ENCODE measurements at places on chromosomes 3 and 15.

GRCh38 chr15:73515527-73515926, 72.6 kb downstream of the REC114 start:
- DNase-seq: no peak

DNA sequence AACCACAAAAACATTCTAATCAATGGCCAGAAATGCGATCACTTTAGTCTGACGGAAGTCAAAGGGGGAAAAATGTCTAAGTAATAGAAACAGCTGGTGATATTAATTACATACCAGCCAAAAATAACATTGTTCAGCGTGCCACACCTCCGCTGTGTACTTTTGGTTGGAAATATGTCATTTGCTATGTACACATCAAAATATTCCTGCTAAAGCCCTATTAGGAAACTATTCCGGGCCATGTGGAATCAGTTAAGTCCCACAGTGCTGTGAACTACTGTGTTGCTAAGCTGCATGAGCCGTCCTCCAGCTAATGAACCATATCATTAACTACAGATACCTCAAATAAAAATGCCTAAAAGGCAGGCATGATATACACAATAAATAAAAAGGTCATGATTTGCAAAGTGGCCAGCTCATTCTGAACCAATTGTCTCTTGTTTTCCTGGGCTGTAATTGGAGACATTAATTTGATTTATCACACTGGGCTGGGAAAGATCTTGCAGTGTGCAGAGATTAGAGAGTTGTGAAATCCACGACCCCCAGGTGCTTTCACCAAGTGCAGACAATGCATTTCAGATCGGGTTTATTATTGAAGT, 200.5 kb upstream of the LRTM1 start:
- no peak for DNase-seq

DNA sequence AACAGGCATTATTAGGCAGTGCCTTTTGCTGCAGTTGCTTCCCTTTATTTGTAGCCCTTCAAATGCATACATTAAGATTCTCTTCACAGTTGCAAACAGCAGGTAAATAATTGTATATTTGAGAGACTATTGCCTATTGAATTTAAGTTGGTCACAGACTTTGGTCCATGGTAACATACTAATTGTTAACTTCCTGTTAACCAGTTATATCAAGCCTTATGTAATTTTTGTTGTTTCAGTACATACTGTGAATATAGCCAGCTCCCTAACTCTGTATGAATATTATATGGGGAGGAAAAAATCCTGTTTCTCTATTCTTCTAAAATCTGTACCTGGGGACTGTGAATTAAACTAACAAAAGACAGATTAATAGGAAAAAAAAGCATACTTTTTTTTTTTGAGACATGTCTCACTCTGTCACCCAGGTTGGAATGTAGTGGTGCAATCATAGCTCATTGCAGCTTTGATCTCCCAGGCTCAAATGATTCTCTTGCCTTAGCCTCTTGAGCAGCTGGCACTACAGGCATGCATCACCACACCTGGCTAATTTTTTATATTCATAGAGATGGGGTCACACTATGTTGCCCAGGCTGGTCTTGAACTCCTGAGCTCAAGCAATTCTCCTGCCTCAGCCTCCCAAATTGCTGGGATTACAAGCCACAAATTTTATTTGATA, 53.2 kb downstream of the CHL1 start:
- no peak for DNase-seq

- DNase-seq: no peak
These were observed 66.4 kb downstream of the DCUN1D1 start for GRCh38 chr3:182913889-182914288.

DNA sequence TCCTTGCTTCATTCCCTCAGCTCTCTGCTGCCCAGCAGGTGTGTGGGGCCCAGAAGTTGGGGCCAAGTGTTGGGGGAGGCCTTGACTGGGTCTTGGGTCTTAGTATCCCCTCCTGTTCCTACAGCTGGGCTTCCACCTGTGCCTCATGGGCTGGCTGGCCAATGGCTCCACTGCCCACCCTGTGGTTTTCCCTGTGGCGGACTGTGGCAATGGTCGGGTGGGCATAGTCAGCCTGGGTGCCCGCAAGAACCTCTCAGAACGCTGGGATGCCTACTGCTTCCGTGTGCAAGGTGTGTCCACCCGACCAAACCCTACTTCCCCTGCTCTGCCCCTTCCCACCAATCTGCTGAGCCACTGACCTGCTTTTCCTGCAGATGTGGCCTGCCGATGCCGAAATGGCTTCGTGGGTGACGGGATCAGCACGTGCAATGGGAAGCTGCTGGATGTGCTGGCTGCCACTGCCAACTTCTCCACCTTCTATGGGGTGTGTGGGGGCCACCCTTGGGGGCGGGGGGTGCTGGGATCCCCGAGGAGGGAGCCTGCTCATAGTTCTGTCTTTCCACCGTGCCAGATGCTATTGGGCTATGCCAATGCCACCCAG, 10.9 kb downstream of the NT5DC2 start:
- no peak for DNase-seq

DNA sequence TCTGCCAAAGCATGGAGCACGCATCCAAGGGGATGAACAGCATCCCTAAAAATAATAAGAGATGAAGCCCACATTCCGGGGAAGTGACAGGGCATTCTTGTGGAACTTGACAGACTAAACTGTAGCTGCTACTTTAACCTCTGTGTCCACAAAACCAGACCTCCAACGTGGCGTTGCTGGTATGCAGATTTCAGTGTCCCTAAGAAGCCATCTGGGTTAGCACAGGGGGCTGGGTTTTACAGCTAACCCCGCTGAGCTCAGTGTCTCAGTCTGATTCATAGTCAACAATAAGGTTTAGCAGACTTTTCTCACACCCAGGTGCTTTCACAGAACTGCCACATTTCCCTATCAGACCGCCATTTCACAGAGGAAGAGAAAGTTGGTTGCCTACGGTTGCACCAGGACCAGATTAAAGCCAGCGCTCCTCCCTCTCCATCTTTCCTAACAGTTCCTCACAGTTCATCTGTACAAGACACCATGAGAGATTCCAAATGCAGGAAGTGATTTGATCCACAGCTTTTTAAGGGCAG, 61.6 kb upstream of the CTDSPL start:
- DNase-seq: no peak

DNA sequence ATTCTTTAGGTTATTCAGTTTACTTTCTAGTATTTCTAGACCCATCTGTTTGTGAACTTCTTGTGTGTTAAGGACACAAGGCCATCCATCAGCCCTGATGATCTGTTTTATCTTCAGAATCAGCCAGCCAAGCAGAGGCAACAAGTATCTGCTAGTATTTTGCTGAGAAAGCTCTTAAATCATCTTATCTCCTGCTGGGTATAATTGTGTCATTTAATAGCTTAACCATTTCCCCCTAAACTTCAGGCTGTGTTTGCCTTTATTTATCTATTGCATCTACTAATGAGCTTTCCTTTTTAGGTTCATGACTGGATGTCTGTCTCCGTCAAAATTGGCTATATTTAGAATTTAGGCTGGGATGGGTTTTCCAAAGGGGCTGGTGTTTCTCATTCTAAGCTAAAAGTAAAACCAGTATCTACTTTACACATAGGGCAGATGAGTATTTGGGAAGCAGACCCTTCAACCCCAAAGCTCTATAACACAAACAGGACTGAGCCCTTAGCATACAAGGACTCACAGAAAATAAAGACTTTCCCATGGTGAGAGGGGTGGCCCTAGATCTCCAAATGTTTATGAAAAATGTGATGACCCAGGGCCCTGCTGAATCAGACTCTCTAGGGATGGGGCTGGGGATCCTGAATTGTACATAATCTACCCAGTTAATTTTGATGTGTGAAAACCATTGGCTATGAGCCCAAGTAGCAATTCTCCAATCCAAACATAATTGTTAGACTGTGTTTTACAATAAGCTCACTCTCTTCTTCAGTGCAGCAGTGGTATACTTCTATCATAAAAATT, 65.3 kb upstream of the PSMD6 start:
- no peak for DNase-seq

GRCh38 chr3:181630853-181631252, 80.9 kb upstream of the SOX2 start:
- DNase-seq: no peak

DNA sequence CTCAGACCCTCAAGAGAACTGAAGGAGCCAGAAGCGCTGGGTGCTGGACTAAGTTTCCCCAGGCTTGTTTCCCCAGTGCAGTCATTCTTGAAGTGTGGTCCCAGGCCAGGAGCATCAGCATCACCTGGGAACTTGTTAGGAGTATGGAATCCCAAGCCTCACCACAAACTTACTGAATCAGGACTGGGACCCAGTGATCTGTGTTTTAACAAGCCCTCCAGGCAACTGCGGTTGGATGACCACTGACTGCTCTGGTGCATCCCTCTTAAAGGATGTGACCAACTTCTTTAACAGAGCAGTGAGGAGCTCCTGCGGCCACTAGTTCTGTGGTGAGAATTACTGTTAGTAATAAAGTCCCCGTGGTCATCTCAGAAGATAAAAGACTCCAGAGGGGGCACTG, 62.4 kb upstream of the DAZL start:
- DNase-seq: no peak

DNA sequence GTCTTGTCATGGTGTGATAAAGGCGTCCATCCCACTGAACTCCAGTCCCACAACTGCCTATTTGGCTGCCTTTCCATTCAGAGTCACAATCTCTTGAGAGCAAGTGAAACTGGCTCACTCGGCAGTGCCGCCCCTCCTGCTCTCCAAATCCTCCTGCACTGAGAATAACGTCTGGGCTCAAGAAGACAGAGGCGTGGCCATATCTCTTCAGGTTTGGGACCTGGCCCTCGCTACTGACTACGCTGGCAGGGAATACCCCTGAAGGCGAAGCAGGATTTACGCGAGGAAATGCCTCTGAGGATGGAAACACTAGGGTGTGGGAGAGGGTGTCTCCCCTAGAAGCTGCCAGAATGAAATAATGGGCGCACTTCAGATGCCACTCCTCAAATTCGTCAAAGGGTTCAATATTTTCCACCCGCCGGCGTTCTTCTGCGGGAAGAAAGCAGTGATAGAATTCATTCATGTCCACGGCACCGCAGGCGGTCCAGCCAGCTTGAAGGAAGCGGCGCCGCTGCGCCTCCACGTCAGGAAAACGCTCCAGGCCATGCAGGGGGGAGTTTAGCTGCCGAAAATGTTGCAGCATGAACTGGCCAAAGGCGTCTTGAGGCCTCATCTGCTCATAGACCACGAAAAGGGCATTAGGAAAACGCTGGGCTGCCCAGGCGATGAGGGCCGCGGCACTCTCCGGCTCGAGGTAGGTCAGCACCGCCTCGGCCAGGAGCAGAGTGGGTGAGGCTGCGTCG, 985 bp downstream of the LCMT2 start:
- peak; percentile 48 for DNase-seq

GRCh38 chr3:168820810-168821415, 725.2 kb upstream of the GOLIM4 start:
- DNase-seq: no peak

GRCh38 chr3:160739079-160739478, 17.0 kb upstream of the PPM1L start:
- DNase-seq: no peak

DNA sequence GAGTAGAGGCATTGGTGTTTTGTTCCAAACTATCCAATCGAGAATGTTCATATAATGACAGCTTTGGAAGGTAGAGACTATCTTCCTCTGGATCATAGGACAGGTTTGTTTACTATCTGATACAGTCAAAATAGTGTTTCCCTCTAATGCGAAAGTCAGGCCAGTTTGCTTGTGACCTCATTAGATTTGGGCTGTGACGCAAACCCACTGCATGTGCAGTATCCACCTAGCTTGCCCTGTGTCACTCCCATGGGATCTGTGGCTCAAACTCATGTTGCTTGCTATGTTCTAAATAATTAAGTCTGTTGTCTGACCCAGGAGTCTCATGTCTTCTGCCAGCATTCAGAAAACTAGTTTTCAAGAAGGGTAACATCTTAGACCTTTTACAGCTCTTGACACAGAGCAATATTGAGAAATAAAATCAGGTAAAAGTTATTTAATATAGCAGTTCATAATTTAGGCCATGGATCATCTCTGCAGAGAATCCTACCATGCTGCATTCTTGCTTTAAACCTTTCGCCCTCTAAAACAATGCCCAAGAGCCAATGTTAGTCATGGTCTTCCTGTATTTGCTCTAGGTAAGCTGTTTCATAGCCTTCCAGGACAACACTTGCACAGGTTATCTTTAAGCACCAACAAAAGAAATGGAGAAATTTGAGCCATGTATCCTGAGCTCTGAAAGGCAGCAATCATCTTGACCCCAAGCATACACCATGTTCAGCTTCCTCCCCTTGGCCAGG, 26.4 kb downstream of the NIT2 start:
- DNase-seq: no peak

DNA sequence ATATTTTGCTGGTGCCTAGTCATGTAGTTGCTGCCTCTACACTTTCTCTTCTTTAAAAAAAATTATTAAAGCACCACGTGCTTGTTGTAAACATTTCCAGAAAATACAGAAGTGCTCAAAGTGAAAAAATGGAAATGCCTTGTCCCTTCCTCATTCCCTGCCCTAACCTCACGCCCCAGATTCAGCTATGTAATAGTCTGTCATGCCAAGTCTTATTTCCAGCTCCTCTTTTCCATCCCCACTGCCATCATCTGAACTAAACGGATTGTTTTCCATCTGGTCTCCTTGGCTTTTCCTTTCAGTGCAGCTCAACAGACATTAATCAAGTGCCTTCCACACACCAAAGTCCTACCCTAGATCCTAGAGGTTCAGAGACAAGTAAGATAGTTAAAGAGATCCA, 15.5 kb downstream of the ZNF774 start:
- DNase-seq: no peak

GRCh38 chr15:80923668-80924067, 66.0 kb downstream of the MESD start:
- DNase-seq: no peak

- DNase-seq: no peak
These were observed 391.9 kb upstream of the TBL1XR1 start for GRCh38 chr3:177589041-177589650.

- DNase-seq: no peak
These were observed 225.6 kb downstream of the TIGIT start for GRCh38 chr3:114519415-114519814.

GRCh38 chr3:115836944-115837343, 213.6 kb downstream of the GAP43 start:
- peak; percentile 15 for DNase-seq

Data from hematopoietic multipotent progenitor cell treated with erythropoietin and hydrocortisone succinate and interleukin-3 and kit ligand, for 15 days (in vitro differentiated cells).